ENCODE measurements at places on chromosomes 16 and 17.

DNA sequence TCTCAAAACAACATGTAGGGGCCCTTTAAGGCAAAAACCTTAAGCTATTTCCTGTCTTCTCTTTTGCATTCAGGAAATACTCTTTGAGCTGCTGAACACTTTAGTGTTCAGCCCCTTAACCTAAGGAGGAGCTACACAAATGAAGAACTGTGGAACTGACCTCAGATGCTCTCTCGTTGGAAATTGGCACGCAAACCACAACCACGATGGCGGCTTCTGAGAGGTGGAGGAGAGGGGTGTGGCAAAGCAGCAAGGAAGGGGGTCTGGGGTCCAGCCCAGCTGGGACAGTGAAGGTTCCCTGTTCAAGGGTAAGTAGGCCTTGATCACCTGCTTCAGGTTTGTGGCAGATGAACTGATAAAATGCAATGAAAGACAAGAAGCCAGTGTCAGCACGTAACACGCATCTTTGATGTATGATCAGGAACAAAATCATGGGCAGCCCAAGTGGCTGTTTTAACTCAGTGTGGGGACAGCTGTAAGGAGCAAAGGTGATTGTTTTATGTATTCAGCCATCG lies 291.6 kb upstream of the TNRC6C start:
- no peak for DNase-seq

DNA sequence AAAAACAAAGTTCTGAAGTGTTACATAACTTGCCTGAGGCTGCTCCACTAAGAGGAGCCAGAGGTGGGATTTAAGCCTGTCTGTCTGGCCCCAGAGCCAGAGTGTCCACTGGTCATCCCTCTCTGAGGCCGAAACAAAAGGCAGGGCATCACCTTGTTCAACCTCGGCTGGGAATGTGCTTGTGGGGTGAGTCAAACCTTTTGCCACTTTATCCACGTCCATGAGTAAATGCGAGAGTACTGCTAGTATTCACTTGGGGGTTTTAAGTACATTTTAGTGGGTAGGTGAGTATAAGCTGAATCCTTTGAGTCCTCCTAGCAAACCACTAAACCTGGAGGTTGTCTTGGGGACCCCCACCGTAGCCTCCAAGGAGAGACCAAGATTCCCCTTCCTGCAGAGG lies 103.5 kb downstream of the STX8 start:
- no peak for DNase-seq

- DNase-seq = no peak
These were observed 52.4 kb upstream of the TANGO6 start for GRCh38 chr16:68790944-68791343.

GRCh38 chr16:85231959-85232358 lies 119.7 kb upstream of the CIBAR2 start:
- no peak for DNase-seq

- DNase-seq = peak; percentile 55
These were observed 166.0 kb upstream of the GSE1 start for GRCh38 chr16:85446951-85447692.

- DNase-seq = no peak
These were observed 10.6 kb upstream of the ARL6IP1 start for GRCh38 chr16:18811925-18812324.

- no peak for DNase-seq
These were observed 470.7 kb downstream of the SOX9 start for GRCh38 chr17:72591289-72592241.

GRCh38 chr17:9456330-9456729 lies 119.3 kb downstream of the STX8 start:
- DNase-seq = peak; percentile 64

DNA sequence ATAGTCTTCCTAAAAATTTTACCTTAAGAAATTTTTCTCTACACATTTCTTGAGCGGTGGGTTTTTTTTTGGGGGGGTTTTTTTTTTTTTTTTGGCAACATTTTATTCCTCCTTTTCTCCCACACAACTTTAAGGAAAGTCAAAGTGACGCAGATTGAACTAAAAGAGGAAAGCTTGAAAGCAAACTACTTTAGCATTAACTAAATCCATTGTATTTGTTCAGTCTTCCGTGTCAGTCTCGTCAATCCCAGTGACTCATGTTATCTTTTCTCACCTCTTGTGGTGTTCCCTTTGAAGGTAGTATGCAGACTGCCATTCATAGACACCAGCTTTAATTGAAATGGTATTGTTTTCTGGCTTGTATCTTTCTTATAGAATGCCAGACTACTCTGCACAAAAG lies 39.3 kb downstream of the TADA2A start:
- no peak for DNase-seq

GRCh38 chr16:47938272-47938671 lies 217.5 kb downstream of the ABCC12 start:
- DNase-seq = no peak

Data from muscle of back (tissue), 13 donors.